ENCODE measurements at places on chromosomes 5 and 9. TPM values are rescaled to one million over a fixed set of nuclear protein-coding genes. Genes with fewer than 3 reads are reported as not detected.

Gene RXRA
- polyA plus RNA-seq, result 63.4 TPM

Gene DYNC2I2
- 45.7 TPM for polyA plus RNA-seq

Gene CCL28
- polyA plus RNA-seq, result 2.2 TPM

Gene GOLPH3
- polyA plus RNA-seq, result 31.9 TPM

Gene PTTG1
- 96.5 TPM for polyA plus RNA-seq

Gene OMD
- polyA plus RNA-seq, result 1.1 TPM

Gene PCDHB5
- polyA plus RNA-seq, result 0.26 TPM

Gene RAPGEF1
- polyA plus RNA-seq, result 11.0 TPM

Gene ZNF366
- polyA plus RNA-seq, result 0.21 TPM

Gene SHC3
- 0.35 TPM for polyA plus RNA-seq

Gene LHX6
- polyA plus RNA-seq, result 0.63 TPM

Gene TSLP
- polyA plus RNA-seq, result 3.0 TPM

Gene RAB3C
- polyA plus RNA-seq, result 0.02 TPM

Gene SERF1A
- 0.41 TPM for polyA plus RNA-seq

Gene ARID3C
- not detected for polyA plus RNA-seq

Gene SDHA
- polyA plus RNA-seq, result 43.7 TPM

Gene CSF2
- not detected for polyA plus RNA-seq

Gene GFI1B
- polyA plus RNA-seq, result 0.02 TPM

Gene PCDHA9
- 0.02 TPM for polyA plus RNA-seq

Gene TMC1
- polyA plus RNA-seq, result 6.1 TPM

Gene FUT7
- 0.39 TPM for polyA plus RNA-seq

Gene PCAT7
- polyA plus RNA-seq, result 0.01 TPM

Gene PCDHA2
- not detected for polyA plus RNA-seq

Gene ST8SIA4
- 0.36 TPM for polyA plus RNA-seq

Gene BARHL1
- not detected for polyA plus RNA-seq

Gene MYOZ3
- 0.05 TPM for polyA plus RNA-seq

Gene PCDHGA8
- polyA plus RNA-seq, result 0.29 TPM

Gene RALGDS
- 47.8 TPM for polyA plus RNA-seq

Gene NXNL2
- 0.22 TPM for polyA plus RNA-seq

Gene PALM2AKAP2
- polyA plus RNA-seq, result 0.14 TPM

Gene ACSL6
- polyA plus RNA-seq, result 0.28 TPM

Gene INSYN2B
- 0.01 TPM for polyA plus RNA-seq

Gene FOXD4
- polyA plus RNA-seq, result 0.37 TPM

Gene PCDHB10
- 0.44 TPM for polyA plus RNA-seq

Gene NRG2
- 1.7 TPM for polyA plus RNA-seq

Gene CA9
- 0.94 TPM for polyA plus RNA-seq

Gene BTF3
- 542 TPM for polyA plus RNA-seq
